ENCODE measurements at places on chromosomes 16 and 17. TPM values are rescaled to one million over a fixed set of nuclear protein-coding genes. Genes with fewer than 3 reads are reported as not detected.

NOD2 gene
- 0.27 TPM for total RNA-seq

TMEM235 gene
- not detected for total RNA-seq

DPEP3 gene
- not detected for total RNA-seq

DNA sequence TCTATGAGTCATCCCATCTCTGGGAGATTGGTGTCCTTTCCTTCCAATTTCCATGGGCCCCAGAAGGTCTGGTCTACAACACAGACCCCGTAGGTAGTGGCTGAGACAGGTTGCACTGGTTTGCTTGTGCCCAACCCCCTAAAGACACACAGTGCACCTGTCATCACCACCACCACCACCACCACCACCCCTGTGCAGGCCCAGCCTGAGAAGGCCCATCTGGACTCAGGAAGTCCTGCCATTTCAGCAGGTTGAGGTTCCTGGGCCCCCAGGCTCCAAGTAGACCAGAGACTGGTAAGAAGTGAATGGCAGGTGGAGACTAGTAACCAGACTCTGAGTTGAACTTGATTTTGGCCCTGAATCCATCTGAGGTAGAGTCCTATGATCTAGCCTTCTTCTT lies 25.9 kb upstream of the PHB1 start:
- H3K36me3 ChIP-seq: no peaks in the 10 kb centered on the region
- H3K4me3 ChIP-seq: no peak overlapping the region
- peaks cover 10% of the 10 kb centered on the region for H3K27me3 ChIP-seq
- H3K27ac ChIP-seq: no peak overlapping the region
- DNase-seq: no peak
- H3K4me1 ChIP-seq: no peaks in the 10 kb centered on the region

DNA sequence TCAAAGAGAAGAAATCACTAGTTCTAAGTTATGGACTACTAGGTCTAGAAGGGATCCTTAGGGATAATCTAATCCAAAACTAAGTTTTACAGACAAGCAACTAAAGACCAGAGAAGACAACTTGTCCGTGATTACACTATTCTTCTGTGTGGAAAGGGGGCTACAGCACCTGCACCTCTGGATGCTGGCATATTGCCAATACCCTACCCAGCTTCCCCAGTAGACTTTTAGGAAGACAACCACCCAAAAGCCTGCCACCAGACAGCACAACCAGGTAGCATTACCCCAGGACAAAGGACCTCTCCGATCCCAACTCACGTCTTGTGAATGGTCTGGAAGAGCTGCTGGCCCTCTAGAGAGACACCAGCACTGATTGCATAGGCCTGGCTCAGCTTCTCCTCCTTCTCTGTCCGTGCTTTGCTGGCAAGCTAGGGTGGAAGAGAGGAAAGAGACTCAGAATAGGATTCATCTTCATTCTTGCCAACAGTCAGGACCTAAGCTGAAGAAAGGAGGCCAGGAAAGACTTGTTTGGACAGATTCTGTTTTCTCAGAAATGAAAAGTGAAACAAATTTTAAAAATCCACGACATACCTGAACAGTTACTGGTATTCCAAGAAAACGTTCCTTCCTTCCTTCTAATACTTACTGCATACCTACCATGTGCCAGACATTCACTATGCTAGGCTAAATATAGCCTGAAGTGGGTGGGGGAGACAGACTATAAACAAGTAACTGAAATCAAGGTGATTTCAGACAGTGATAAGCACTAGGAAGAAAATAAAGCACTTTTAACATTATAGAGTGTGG lies 25.3 kb upstream of the TMEM101 start:
- no peaks in the 10 kb centered on the region for H3K36me3 ChIP-seq
- peaks cover 46% of the 10 kb centered on the region for H3K4me1 ChIP-seq
- peak overlapping the region; percentile 82 for H3K27ac ChIP-seq
- no peaks in the 10 kb centered on the region for H3K27me3 ChIP-seq

DNA sequence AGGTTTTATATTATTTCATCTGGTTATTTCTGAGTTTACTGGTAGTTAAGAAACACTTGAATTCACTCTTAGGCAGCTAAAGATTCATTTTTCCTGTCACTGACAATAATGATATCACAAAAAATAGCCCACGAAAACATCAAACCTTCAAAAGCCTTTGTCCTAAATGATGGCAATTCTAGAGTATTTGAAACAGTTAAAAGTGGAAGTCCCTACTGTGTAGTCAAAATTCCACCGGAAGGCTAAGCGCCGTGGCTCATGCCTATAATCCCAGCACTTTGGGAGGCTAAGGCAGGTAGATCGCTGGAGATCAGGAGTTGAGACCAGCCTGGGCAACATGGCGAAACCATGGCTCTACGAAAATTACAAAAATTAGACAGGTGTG lies 103.5 kb downstream of the HIC1 start:
- no peaks in the 10 kb centered on the region for H3K4me1 ChIP-seq
- no peaks in the 10 kb centered on the region for H3K27me3 ChIP-seq
- no peaks in the 10 kb centered on the region for H3K36me3 ChIP-seq
- DNase-seq: no peak
- no peak overlapping the region for H3K27ac ChIP-seq

GRCh38 chr17:7294614-7295153 lies at the start of gene YBX2:
YBX2 (minus strand) TSS chr17:7294639; CDS start chr17:7294500, 139 bp downstream.
- peaks cover 47% of the 10 kb centered on the region for H3K4me1 ChIP-seq
- H3K27me3 ChIP-seq: no peaks in the 10 kb centered on the region
- H3K4me3 ChIP-seq: peak within 1 kb of the TSS; percentile 52
- no peaks in the 10 kb centered on the region for H3K36me3 ChIP-seq

Data from gastrocnemius medialis (tissue), 4 donors.